Activated CD4-positive, alpha-beta T cell treated with anti-CD3 and anti-CD28 coated beads, Interleukin-2, amount 10 ng/mL, durations not matched to agents 24 days and 14 days (primary cell): ENCODE measurements at places on chromosomes 3 and 15.

- no peak for DNase-seq
Measured at GRCh38 chr3:185046164-185046515, 106.7 kb downstream of the C3orf70 start.

GRCh38 chr15:43911235-43911781, 84.5 kb downstream of the WDR76 start:
- no peak for DNase-seq

DNA sequence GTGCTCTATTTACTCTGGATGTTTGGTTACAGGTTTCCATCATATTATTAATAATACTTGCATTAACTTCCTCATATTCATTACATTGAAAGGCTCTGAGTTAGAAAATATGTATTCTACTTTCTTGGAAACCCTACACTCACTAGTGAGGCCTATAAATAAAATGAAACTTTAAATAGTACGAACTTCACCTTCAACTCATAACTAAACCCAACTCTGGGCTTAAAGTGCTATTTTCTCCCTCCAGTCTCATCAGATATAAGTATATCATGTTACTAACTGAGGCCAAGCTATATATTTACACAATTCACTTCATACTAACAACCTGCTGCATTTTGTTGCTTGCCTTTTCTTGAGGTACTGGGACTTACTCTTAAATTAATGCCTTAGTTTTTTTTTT, 306.7 kb downstream of the TIGIT start:
- no peak for DNase-seq

GRCh38 chr3:137264843-137265330, 307.1 kb downstream of the IL20RB start:
- no peak for DNase-seq
